H9 (cell line): ENCODE measurements at places on chromosomes 7 and 10. TPM values are rescaled to one million over a fixed set of nuclear protein-coding genes. Genes with fewer than 3 reads are reported as not detected.
A peak's percentile ranks its signal among the peaks of the same experiment; 100 is the strongest.

DNA sequence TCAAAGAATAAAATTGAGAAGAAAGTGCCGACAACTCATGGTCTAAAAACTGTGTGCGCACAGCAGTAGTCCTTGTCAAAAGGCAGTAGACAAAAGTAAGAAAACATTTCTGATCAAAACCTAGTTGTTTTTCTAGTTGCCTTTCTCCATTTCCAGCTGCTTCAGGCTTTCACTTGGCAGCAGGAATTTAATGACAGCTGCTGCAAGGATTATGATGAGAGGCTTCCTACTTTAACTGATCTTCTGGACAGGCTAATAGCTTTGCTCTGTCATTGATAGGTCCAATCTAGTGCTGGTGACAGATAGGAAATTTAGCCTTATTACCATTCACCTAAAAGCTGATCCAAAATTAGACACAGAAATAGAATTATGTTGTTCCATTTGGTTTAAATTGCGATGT is 110.7 kb upstream of the SEMA3C start:
- no peak overlapping the region for H3K27ac ChIP-seq
- no peaks in the 10 kb centered on the region for H3K36me3 ChIP-seq
- H3K4me3 ChIP-seq: no peak overlapping the region
- no peaks in the 10 kb centered on the region for H3K27me3 ChIP-seq
- no peak for DNase-seq

DNA sequence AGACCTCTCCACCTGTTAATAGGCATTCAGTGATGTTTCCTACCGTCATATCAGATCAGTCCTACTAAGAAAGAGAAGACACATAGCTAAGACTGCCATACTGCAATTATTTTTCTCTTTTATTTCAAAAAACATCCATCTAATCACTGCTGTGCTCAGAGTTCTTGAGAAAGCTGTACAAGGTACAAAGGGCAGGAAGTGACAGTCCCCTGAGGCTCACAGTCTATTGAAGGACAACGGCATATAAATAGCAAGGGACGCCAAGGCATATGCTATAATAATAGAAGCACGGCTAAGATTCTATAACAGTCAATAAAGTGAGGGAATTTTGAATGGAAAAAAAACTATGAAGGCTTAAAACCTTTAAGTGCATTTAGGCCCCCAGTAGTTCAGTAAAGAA is 415.3 kb upstream of the NRP1 start:
- no peak for DNase-seq
- H3K27ac ChIP-seq: no peak overlapping the region
- no peak overlapping the region for H3K4me3 ChIP-seq
- no peaks in the 10 kb centered on the region for H3K4me1 ChIP-seq

DNA sequence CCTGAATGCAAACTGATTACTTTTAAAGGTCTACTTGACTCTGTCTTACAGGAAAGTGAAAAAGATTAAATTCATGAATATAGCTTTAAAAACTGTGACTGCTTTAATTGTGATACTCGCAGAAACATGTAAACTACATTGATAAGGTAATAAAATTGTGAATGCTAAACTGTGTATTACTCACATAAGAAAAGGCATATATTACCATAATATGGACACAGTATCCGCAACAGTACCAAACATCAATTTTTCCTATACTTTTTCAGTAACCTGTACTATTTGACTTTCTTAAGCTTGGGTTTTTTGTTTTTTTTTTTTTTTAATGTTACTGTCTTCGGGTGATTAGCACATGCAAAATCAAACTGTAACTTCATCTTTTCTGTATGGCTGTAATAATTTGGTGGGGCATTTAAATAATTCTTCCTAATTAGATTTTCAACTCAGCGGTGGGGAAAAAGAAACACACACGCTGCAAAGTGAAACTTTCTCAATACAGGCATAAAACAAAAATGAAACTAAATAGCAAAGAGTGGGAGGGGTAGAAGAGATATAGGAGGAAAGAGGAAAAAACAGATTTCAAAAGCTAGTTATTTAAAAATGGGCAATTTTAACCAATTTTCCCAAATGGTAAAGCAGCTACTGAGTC is 23.2 kb downstream of the NT5C3A start:
- no peak overlapping the region for H3K27ac ChIP-seq
- H3K4me3 ChIP-seq: no peak overlapping the region
- DNase-seq: no peak
- H3K27me3 ChIP-seq: no peaks in the 10 kb centered on the region
- no peaks in the 10 kb centered on the region for H3K4me1 ChIP-seq

DNA sequence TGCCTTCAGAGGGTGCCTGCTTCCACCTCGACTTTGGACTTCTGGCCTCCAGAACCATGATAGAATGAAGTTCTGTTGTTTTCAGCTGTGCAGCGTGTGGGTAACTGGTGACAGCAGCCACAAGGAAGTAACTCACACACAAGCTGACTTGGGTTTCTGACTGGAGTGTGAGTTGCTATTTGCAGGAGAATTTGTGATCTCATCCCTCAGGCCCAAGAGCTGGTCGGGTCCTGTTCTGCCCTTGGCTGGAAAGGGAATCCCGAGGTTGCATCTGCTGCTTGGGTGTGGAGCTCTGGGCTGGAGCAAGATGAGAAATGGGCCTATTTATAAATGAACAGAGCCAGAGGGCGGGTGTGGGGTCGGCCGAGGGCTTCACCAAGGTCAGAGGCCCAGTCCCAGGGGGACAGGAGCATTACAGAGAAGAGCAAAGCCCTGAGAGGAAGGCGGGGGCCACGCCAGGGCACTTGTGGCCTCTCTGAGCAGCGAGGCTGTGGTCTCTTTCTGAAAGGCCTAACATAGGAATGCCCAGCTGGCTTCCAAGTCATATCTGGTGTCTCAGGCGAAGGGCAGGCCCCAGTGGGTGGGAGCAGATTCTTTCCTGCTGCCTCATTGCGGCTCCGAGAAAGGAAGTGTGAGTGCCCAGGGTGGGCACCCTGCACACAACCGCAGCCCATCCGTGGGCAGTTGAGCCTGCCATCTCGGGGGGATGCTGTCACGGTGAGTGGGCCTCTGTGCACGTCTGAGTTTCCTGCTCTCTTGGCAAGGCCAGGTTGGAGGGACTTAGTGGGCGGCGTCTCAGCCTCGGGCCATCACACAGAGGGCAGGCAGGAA is 26.5 kb upstream of the C10orf71 start:
- H3K4me3 ChIP-seq: no peak overlapping the region
- H3K4me1 ChIP-seq: no peaks in the 10 kb centered on the region
- H3K36me3 ChIP-seq: peaks cover under 1% of the 10 kb centered on the region
- no peak overlapping the region for H3K27ac ChIP-seq
- peak; percentile 17 for DNase-seq
- H3K27me3 ChIP-seq: no peaks in the 10 kb centered on the region

GRCh38 chr7:38535073-38535472 is 96.1 kb downstream of the AMPH start:
- H3K4me3 ChIP-seq: no peak overlapping the region
- no peak overlapping the region for H3K27ac ChIP-seq
- no peak for DNase-seq
- H3K4me1 ChIP-seq: no peaks in the 10 kb centered on the region; the same call in 1 of the 2 replicates
- H3K27me3 ChIP-seq: no peaks in the 10 kb centered on the region

- no peaks in the 10 kb centered on the region for H3K36me3 ChIP-seq
- no peak overlapping the region for H3K4me3 ChIP-seq
- no peaks in the 10 kb centered on the region for H3K4me1 ChIP-seq
- H3K27me3 ChIP-seq: no peaks in the 10 kb centered on the region
Measured at GRCh38 chr10:79018521-79019011, 50.2 kb upstream of the ZMIZ1 start.

DNA sequence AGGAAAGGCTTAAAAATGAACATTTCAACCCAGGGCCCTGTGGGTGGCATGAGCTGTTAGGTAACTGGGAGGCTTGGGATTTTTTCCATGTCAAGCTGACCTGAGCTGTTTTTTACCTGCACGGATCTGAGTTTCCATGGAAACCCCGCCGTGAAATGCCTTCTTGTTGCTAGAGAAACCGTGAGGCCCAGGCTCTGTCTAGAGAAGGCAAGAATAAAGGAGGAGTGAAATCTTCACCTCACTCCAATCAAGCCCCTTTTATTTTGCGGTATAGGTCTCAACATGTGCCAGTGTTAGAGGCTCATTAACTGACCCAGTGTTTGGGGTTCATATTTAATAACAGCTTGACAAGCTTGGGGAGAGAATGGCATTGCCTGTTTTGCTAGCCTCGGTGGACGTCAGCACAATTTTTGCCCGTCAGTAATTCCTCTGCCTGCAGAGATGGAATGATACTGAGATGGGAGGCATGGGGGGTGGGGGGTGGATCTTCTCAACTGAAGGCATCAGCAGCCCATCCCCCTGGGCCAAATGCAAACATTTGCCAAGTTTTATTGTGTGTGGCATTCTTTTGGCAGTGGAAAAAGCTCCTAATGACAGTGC is 48.9 kb upstream of the PDCD4 start:
- H3K27me3 ChIP-seq: no peaks in the 10 kb centered on the region
- no peak overlapping the region for H3K27ac ChIP-seq
- no peaks in the 10 kb centered on the region for H3K36me3 ChIP-seq
- H3K4me3 ChIP-seq: no peak overlapping the region
- peak; percentile 73 for DNase-seq
- H3K4me1 ChIP-seq: no peaks in the 10 kb centered on the region; the same call in 1 of the 2 replicates

- H3K27ac ChIP-seq: no peak overlapping the region
- H3K4me3 ChIP-seq: no peak overlapping the region
- no peak for DNase-seq
- H3K27me3 ChIP-seq: no peaks in the 10 kb centered on the region
- H3K4me1 ChIP-seq: peaks cover 4% of the 10 kb centered on the region; the same call in 1 of the 2 replicates
Measured at GRCh38 chr10:86692664-86693063, 24.4 kb downstream of the LDB3 start.

DNA sequence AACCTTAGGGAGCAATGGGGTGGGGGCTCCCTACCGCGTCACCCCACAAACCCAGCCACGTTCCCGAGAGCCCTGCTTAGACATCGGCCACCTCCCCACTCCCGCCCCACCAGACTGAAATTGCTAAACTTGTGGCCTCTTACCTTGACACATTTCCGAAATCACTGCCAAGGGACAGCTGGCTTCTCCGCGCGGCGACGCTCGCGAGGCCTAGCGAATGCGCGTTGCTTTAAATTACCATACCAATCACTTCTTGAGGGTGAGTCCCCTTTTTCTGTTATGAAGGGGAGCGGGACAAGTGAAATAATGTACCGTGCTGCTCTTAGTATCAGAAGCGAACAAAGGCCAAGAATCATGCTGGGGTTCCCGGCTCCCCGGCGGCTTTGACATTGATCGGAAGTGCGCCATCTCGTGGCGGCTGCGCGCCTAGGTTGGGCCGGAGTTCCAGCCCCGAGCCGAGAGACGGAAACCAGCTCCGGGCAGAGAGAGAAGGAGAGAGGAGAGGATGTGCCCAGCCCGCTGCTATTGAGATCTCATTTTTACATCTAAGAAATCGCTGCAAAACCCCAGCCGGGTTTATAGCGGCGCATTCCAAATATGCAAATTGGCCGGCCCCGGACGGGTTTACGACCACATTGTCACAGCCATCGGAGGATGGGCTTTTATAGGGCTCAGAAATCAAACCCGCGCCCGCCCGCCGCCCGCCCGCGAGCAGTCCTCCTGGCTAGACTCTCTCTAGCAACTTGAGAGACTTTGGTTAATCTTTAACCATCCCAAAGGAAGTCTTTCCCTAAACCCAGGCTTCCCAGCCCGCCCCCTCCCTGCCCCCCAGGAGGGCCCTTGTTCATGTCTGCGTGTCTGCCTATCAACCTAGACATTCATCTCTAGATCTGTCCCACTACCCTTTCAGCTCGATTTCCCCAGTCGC is 5.3 kb downstream of the HOXA11 start:
- H3K27me3 ChIP-seq: peaks cover 97% of the 10 kb centered on the region
- no peak overlapping the region for H3K27ac ChIP-seq
- no peaks in the 10 kb centered on the region for H3K4me1 ChIP-seq
- no peak overlapping the region for H3K4me3 ChIP-seq
- peak; percentile 83 for DNase-seq

DNA sequence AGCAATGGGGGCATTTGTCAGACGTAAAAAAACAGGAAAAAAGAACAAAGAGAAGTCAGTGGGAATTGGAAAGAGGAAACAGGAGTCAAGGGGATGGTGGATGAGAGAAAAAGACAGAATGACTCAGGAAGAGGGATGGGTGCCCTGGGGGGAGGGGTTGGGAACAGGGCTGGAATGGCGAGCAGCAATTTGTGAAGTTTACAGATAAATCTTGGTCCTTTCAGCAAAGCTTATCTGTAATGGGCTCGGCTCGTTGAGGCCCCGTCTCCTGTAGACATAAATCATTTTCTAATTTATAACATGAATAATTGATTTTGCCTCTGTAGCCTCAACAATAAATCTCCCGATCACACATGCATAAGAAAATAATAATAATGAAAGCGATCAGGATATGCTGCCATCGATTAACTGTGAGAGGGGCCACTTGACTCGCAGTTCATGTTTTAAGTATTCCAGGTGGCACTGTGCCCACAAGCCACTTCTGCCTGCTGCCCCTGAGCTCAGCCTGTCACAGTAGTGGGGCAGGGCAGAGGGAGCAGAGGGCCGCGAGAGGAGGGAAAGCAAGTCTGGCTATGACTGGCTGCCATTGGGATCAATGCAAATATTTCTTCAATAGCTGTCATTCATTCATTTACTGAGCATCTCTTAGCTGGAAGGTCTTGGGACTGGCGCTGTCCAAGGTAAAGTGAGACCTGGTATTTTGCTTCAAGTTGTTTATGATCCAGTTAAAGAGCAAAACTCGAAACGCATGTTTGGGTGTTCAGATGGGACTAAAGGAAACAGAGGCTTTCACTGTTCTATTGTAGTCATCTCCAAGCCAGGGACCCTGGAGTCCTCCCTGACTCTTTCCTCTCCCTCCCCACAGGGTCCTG is 47.4 kb upstream of the R3HCC1L start:
- no peaks in the 10 kb centered on the region for H3K36me3 ChIP-seq
- no peaks in the 10 kb centered on the region for H3K4me1 ChIP-seq
- DNase-seq: no peak
- no peaks in the 10 kb centered on the region for H3K27me3 ChIP-seq

DNA sequence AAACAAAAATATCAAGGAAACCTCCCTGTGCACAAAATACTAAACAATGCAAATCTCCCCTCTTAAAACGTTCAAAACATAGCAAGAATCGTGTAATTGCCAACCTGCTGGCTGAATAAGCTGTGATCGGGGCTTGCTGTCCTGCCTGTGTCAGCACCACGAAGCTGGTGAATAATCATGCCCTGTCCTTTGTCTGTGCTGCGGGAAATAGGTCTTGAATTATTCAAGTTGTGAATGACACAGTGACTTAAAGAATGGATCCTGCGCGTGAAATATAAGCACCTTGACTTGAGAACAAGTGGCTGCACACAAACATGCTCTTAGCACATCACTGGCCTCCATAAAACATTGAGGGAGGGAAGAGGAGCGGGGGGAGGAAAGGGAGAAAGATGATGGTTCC is 130.2 kb downstream of the OAT start:
- H3K27me3 ChIP-seq: no peaks in the 10 kb centered on the region
- no peaks in the 10 kb centered on the region for H3K36me3 ChIP-seq
- no peak overlapping the region for H3K27ac ChIP-seq
- H3K4me3 ChIP-seq: no peak overlapping the region

GRID1 gene
- 0.35 TPM in 1 of 2 replicates, not detected in the other for total RNA-seq

CFAP43 gene
- total RNA-seq: 0.26 and 0.64 TPM in 2 replicates

SPDYE2 gene
- total RNA-seq: not detected in 2 replicates
